ENCODE measurements at places on chromosomes 3 and 15.

DNA sequence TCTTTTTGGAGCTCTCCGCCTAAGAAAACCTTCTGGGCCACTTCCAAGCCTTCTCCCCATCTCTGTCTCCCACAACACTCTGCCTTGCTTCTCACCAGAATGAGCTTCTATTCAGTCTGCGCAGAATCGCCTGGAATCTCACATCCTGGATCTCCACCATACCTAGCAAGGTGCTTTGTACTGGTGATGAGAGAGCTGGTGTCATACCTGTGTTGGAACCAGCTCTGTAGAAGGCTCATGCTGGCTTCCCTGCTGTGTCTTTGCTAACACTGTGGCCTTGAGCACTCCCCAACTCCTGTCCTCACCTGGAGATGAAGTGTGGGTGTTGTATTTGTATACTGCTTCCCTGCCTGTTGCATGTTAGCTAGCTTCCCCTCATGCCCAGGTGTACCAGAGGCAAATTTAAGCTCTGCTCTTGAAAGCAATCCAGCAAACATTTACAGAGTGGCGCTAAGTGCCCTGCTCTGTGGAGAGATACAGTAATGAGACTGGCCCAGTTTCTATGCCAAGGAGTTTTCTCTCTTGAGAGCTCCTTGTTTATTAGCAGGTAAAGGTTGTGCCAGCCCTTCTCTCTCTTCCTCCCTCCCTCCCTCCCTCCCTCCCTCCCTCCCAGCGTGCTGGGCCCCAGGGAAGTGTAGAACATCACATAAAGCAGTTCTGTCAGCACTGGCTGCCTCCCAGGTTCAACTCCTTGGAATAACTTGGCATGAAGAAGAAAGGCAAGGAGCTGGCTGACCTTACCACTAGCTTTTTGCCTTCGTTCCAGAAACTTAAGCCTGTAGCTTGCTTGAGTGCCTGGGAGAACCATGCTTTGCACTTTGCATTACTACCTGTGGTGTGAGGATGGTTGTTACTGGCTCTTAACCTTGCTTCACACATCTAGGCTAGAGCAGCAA, 54.9 kb downstream of the TRIM71 start:
- no peak for DNase-seq

GRCh38 chr3:71144525-71145253, 438.8 kb downstream of the FOXP1 start:
- no peak for DNase-seq

DNA sequence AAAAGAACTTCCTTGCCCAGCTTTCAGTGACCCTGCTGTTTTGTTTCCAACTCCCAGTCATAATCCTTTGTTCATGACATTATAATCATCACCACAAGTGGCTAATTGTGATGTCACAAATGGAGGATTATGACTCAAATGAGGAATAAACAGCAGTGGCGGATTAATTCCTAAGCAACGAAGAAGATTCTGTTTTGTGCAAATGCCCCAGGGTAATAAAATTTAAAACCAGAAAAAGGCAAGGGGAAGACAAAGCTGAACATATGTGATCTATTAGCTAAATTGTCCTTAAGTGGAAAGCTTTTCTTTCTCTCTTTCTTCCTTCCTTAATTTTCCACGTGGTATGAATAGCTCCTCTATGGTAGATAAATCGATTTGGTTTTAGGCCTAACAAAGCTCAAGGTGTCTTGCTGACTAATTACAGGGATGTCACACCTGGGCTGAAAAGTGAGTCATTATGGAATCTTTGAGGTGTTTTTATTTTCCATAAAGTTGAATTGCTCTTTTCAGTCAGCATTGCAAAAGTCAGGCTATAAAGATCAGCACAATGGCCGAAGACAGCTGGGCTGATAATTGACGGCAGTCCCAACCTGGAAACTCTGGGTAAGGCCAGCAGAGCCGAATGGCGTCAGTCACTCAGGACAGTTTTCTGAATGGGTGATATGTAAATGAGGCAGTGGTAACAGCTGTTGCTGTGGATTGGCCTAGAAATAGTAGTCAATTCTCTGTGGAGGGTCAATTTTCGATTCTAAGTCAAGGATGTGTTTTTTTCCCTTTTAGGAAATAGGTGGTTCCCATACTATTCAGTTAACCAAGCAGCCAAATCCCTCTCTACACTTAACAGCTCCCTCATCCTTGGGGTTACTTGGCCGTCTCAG, 121.5 kb downstream of the PTPRG start:
- DNase-seq = no peak

- DNase-seq = no peak
Observed at GRCh38 chr3:22951910-22952309, 251.2 kb upstream of the UBE2E2 start.

GRCh38 chr3:94716326-94717018, 653.6 kb downstream of the NSUN3 start:
- DNase-seq = no peak

Measured in CD4-positive, alpha-beta T cell treated with Interleukin-4 for 4 hours (primary cell).